ENCODE measurements at places on chromosomes 5 and 9.

DNA sequence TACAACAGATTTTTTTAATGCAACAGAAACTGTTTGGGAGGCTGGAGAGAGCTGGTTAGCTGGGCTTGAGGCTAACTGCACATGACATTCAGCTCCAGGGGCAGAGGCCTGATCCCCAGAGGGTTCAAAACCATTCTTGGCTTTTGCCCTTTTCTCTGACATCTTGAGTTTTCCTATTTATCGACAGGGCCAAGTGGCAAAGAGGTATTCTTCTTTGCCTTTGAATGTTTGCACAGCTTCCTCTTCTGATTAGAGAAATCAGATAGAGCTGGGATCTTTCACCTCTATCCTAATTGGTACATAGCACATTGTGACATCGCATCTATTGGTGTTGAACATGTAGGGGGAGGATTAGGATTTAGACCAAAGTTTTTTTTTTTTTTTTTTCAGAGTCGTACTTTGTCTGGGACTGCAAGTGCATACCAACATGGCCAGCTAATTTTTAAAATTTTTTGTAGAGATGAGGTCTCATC is 143.7 kb downstream of the ACTBL2 start:
- DNase-seq: no peak

DNA sequence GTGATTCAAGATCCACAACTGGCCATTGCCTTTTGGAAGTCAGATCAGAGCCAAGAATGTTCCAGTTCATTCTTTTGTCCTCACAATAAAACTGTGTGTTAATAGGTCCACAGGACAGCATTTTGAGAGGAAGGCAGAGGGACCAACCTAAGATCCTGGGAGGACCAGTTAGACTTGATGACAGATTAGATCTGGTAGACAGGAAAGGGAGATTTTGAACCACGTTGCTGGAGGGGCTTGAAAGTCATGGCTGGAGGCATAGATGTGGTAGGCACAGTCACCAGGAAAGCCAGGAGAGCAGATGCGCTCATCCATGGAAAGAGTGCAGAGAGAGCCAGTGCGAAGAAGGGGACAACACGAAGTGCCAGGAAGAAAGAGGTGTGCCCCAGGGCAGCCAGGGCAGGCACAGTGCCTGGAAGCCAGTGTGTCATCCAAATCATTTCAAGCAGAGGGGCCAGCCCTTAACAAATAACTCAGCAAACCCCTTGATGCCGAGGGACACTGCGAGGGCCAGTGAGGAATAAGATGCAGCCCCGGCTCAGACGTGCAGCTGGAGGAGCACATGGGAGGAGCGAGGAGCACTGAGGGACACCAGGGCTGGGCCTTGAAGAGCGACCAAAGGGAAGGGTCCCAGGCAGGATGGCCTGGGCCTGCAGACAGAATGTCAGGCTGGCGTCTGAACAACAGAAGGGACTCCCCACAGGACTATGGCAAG is 12.8 kb upstream of the SLC2A8 start:
- DNase-seq: no peak

GRCh38 chr5:177370488-177371119 is 12.9 kb downstream of the RGS14 start:
- DNase-seq: no peak

GRCh38 chr5:36600917-36601527 is 5.4 kb upstream of the SLC1A3 start:
- no peak for DNase-seq

GRCh38 chr9:14480526-14480925 is 166.6 kb upstream of the NFIB start:
- DNase-seq: no peak

DNA sequence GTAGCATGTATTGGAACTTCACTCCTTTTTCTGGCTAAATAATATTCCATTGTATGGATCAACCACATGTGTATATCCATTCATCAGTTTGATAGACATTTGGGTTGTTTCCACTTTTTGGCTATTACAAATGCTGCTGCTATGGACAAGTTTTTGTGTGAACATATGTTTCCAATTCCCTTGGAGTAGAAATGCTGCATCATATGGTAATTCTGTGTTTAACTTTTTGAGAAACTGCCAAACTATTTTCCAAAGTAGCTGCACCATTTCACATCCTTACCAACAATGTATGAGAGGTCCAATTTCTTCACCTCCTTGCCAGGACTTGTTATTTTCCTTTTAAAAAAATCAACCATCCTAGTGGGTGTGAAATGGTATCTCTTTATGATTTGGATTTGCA is 8.4 kb downstream of the FRRS1L start:
- no peak for DNase-seq

DNA sequence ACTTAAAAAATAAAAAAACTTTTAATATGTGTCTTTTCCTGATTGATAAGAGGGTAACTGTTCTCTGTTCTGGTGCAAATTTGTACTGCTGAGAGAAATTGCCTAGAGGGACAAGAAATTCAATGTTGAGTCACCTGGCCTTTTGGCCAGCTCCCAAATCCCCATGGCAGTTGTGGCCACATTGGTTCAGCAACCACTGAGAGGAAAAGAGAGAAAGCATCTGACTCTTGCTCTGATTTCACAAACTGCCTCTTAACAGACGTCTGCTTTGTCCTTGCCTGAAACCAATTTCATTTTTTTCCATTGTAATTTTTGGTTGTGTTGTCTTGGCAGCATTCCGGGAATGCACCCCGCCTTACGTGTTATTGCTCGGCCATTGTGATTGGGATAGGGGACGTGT is 42.4 kb downstream of the NTRK2 start:
- no peak for DNase-seq

GRCh38 chr5:403995-404394 is 39.0 kb upstream of the EXOC3 start:
- DNase-seq: no peak

GRCh38 chr5:112004867-112005622 is 248.1 kb upstream of the NREP start:
- DNase-seq: no peak

All from stimulated activated CD4-positive, alpha-beta T cell treated with anti-CD3 and anti-CD28 coated beads, Interleukin-1b, Interleukin-23, amount 100 ng/mL, for 1 hour (primary cell).